Posterior vena cava (tissue), 2 donors: ENCODE measurements at places on chromosomes 6 and 20. TPM values are rescaled to one million over a fixed set of nuclear protein-coding genes. Genes with fewer than 3 reads are reported as not detected.

GRCh38 chr20:46111028-46111835 is 6.9 kb upstream of the CD40 start:
- peak; percentile 57 for DNase-seq

GGTLC1 gene
- not detected for total RNA-seq

- no peak for DNase-seq
These were observed 256 bp downstream of the CDK19 start for GRCh38 chr6:110815015-110815410.

ECT2L gene
- not detected for total RNA-seq

GRCh38 chr6:20946022-20946421 is 411.8 kb downstream of the CDKAL1 start:
- no peak for DNase-seq

GRCh38 chr6:3229566-3230178 is 2.2 kb upstream of the TUBB2B start:
- DNase-seq: no peak

NMBR gene
- not detected for total RNA-seq

- no peak for DNase-seq
These were observed 41.2 kb upstream of the MLIP start for GRCh38 chr6:54070025-54070424.

DNA sequence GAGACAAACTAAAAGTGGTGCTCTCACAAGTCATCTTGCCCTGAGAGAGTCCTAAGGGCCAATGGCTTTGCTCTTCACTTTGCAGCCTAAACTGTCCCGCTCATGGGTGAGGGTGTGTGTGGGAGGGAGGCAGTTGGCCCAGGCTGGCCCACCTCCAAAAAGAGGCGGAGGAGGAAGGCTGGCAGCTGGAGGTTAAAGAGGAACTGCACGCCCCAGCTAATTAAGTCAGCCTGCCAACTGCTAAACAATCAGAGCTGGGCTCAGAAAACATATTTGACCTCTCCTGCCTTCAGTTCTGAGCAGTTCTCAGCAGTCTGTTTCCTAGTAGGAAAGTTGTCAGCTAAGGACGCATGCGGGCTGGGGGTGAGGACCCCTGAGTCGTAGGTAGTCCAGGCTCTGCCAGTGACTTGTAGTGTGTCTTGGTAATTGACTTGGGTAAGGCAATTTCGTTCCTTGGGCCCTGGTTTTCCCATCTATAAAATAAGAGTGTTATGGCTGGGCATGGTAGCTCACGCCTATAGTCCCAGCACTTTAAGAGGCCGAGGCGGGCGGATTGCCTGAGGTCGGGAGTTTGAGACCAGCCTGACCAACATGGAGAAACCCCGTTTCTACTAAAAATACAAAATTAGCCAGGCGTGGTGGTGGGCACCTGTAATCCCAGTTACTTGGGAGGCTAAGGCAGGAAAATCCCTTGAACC is 17.0 kb downstream of the GSS start:
- DNase-seq: peak; percentile 87

AGER gene
- 4.6 TPM for total RNA-seq

OR12D3 gene
- not detected for total RNA-seq

E2F1 gene
- total RNA-seq: 2.0 TPM

DNA sequence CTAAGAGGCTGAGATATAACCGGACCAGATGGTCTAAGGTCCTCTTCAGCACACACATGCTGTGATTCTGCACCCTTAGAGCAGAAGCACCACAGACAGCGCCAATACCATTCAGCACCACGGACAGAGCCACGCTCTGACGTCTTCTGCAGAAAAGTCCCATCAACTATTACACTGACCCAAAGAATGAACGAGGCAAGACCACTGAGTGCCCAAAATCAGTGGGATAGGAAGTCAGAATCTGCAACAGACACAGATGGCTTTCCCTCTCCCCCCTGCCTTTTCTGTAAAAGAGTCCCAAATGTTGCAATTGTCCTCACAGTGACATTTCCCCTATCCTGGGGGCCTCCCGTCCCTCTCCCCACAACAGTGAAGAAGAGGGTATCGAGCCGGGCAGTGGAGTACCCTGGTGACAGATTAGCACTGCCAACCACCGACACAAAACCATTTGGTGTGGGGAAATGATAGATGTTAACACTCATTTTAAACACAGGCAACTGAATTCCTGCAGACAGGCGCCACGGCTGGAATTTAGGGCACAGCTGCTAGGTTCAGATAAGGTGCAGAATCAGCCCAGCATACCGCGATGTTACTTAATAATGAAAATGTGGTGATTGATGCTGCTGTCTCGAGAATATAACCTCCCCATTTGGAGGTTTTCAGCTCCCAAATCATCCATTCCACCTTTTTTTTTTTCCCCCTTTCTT is 66.6 kb upstream of the CTNNBL1 start:
- DNase-seq: no peak

DNA sequence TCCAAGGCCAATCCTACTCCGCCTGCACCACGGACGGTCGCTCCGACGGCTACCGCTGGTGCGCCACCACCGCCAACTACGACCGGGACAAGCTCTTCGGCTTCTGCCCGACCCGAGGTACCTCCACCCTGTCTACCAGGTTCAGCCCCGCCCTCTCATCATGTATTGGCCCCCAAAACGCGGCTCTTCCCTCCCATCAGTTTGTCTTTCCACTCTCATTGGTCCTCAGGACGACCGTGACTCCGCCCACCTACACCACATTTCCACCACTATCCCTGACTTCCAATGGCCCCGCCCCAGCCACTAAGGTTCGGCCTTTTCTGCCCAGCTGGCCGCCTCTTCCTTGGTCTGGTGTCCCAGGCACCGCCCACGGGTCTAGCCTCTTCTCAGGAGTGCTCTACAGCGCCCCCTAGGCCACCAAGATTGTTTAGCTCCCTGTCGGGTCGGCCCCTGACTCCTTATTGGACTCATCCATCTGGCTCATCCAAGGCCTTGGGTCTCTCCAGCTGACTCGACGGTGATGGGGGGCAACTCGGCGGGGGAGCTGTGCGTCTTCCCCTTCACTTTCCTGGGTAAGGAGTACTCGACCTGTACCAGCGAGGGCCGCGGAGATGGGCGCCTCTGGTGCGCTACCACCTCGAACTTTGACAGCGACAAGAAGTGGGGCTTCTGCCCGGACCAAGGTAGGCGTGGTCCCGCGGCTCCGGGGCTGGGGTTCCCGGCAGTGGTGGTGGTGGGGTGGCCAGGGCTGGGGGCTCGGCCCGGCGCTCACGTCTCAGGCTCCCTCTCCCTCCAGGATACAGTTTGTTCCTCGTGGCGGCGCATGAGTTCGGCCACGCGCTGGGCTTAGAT is 3.1 kb downstream of the MMP9 start:
- DNase-seq: peak; percentile 92

MTO1 gene
- total RNA-seq: 20.6 TPM
